ENCODE measurements at places on chromosomes 1 and 21.

DNA sequence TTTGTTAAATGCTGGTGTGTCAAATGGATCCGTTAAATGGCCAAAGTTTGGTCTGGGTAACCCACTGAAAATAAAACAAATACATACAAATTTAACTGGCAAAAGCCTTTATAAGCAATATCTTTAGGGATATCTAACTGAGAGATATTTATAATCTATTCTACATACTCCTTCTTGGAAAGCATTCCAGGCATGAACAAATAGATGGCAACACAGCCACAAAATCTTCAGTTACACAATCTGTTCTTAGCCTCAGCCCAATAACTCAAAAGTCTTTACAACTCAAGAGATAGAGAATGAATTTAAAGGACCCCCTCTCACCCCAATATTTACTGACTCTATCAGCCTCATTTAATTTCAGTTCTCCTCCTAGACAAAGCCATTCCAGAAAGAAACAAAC is 58.7 kb downstream of the NRDC start:
- no peak for DNase-seq

- DNase-seq, result no peak
Measured at GRCh38 chr1:209587789-209588188, 4.3 kb downstream of the CAMK1G start.

DNA sequence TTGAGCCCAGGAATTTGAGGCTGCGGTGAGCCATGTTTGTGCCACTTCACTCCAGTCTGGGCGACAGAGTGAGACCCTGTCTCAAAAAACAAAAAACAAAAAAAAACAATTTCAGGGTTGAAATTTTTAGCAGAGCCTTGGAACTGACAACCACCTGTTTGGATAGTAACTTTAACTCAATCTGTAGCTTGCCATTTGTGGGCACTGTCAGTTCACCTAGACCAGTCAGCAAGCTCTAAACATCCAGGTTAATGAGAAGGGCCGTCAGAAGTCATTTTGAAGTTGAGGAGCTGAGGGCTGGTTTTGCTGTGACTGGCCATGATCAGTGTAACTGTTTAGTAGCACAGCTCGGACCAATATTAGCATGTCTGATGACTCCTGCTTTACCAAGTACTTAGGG is 8.4 kb downstream of the TRAPPC10 start:
- DNase-seq, result no peak

DNA sequence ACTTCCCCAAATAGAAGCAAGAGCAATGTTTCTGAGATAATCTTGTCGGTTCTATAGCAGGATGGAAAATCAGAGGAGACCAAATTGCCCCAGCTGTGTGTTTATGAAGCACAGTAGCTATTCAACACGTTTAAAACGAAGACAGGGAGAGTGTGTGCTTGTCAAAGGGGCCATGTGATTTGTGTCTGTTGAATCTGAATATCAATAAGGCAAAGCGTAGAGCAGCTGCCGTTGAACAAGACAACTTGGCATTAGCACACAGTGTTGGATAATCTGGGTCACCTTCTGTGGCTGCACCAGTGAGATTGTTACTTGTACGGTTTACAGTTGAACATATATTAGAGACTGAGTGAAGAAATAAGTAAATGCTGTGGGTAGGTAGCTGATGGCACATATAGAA is 1.0 kb downstream of the CRB1 start:
- DNase-seq, result no peak

DNA sequence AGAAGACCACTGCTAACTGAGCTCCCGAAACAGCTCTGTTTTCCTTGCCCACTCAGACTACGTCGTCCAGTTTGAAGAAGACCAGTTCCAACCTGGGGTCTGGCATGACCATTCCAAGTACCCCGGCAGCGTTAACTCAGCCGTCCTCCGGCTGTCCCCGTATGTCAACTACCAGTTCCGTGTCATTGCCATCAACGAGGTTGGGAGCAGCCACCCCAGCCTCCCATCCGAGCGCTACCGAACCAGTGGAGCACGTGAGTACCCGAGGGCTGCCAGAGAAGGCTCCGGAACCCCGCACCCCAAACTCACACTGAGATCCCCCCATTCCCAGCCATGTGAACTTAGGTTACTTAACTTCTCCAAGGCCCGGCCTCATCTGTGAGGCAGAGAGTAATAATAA is 63.7 kb upstream of the CNTN2 start:
- no peak for DNase-seq

GRCh38 chr1:42081475-42081874 is 71.7 kb upstream of the GUCA2B start:
- DNase-seq, result peak; percentile 53

GRCh38 chr1:28144203-28145135 is 32.0 kb downstream of the PTAFR start:
- DNase-seq, result peak; percentile 20

GRCh38 chr1:54624466-54625464 is 1.4 kb upstream of the FAM151A start:
- no peak for DNase-seq

- DNase-seq, result no peak
Measured at GRCh38 chr1:57959531-57960241, 535.8 kb upstream of the DAB1 start.

DNA sequence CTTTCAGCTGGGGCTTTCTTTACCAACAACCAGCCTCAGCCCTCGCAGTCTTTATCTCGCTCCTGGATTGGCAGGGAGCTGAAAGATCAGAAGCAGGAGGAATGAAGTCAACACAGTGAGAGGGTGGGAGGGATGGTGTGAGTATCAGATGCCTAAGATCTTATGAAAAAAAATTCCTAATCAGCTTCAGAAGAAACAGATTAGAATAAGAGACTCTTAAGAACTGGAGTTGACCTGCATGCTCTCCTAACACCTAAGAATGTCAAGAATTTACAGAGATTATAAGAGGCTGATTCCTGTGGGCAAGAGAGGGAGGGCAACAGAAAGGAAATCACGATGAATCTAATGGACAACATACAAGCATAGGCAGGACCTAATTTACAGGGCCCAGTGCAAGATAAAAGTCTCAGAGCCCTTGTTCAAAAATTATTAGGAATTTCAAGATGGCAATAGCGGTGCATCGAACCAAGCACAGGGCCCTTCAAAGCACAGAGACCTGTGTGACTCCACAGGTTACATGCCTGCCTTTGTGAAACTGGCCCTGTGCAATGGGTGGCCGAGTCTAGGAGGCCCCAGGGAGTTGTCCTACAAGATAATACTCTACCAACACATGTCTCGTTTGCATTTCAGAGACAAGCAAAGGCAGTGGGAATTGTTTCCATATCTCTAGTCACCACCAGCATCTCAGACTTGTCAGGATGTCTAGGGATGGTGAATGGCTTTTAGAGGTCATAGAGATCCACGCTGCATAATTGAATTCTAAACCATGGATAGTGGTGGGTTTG is 65.3 kb upstream of the PPP2R5A start:
- DNase-seq, result no peak

GRCh38 chr1:172733815-172734214 is 74.9 kb downstream of the FASLG start:
- DNase-seq, result no peak

DNA sequence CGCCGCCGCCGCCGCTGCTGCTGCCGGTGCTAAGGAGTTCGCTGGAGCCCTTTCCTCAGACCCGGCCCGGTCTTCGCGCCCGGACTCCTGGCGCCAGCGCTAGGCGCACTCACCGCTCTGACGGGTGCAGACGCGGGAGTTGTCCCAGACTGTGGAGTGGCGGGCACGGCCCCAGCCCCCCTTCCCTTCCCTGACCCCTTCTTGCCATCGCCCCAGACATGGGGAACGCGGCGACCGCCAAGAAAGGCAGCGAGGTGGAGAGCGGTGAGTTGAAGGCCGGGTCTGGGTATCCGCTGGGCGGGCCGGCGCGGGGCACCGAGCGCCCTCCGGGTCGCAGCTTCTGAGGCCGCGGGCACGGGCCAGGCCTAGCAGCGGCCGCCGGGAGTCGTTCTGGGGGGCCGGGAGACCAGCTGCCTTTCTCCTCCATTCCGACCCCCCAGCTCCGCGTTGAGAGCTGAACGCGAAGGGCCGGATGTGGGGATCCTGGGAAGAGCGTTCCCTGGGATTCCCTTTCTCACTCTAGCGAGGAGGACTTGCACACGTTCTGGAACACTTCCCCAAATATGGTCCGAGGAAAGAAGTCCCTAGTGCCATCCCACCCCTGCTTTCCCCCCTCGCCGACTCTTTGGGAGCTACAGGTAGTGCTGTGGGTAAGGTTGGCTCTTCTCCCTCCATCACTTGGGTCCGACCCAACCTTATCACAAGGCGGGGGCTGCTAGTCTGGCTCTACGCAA is 65.8 kb upstream of the PRKACB start:
- no peak for DNase-seq

- DNase-seq, result no peak
Measured at GRCh38 chr1:231923491-231924041, 297.0 kb downstream of the DISC1 start.

DNA sequence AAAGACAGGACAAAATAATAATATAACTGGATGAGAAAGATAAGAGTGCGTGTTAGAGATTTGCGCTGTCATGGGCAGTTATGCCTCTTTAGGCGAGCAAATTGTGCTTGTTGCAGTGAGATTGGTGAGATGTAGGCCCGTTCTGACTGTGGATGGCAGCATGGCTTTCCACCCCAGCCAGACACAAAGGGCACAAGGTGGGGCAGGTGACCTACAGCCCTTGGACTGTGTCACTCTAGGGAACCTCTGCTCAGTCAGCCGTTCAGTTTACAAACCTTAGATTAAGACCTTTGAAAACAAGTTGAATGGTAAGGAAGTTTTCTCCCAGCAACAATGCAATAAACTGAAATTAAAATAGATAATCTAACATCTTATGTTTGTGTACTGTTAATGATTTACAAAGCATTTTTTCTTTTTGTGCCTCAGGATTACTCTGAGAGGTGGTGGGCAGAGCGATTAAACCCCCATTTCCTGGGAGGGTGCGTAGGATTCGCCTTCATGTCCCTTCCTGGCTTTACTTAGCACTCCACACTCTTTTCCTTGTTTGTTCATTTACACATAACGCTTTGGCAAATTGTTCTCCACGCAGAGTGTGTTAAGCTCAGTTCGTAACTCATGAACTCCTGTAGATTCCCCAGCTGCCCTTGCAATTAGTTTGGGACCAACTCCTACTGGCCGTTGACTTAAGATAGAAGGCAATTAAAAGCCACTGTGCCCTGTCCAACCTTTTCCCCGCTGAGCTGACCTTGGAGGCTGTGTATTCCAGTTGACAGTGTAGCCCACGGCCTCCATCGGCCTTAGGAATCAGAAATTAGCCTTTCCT is 58.1 kb upstream of the IGSF5 start:
- no peak for DNase-seq

GRCh38 chr1:198607714-198608113 is 31.1 kb upstream of the PTPRC start:
- no peak for DNase-seq

GRCh38 chr1:5887349-5887970 is 104.8 kb downstream of the NPHP4 start:
- no peak for DNase-seq

DNA sequence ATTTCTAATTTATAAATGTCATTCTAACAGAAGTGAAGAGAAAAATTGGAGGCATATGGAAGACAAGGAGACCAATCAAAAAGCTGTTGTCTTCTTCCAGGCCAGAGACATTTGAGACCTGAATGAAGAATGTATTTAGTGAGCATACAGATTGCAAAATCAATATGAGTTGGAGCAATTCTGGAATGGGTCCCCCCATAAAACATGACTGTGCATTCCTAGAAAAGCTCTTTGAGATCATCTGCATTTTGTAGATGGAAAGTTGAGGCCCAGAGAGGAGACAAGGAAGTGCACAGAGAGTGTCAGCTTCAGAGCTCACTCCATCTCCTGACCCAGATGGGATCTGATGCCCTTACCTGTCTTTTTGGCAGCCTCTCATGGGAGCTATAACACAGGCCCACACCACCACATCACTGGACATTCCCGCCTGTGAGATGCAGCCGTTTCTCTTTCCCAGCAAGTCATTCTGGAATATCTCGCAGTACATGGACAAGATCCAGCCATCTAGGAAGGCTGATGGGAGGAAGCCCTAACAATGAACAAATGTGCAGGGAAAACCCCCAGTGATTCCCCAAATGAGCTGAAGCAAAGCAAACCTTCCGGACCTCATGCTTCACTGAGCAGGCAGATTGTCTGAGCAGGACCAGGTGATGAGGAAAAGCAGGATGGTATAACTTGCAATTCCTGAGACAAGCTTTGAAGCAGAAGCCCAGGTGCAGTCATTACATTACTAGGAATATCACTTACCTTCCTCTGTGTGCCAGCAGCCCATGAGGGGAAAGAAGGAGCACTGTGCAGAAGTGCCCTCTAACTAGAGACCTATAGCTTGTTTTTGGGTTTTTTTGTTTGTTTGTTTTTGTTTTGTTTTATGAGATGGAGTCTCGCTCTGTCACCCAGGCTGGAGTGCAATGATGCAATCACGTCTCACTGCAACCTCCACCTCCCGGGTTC is 445.6 kb downstream of the PLPP3 start:
- DNase-seq, result no peak

- DNase-seq, result peak; percentile 82
Measured at GRCh38 chr1:91499904-91500755, 521 bp upstream of the CDC7 start.

- no peak for DNase-seq
Measured at GRCh38 chr1:203424861-203425662, 50.5 kb upstream of the PRELP start.

DNA sequence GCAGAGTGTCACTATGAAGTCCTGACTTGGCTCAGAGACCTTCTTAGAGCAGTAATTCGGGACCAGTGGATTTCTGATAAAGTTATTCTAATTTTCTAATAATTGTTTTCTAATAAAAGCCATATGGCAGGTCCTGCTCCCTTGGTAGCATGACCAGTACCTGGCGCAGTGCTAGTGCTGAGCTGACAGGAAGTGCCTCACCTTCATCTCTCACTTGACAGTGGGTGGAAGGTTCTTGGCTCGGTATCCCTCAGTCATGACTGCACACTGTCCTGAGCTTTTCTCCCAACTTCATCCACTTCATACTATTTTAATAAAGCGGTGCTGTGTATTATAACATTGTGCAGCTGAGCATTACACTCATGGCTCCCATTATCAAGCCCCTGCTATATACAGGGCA is 14.1 kb downstream of the VANGL1 start:
- DNase-seq, result no peak

DNA sequence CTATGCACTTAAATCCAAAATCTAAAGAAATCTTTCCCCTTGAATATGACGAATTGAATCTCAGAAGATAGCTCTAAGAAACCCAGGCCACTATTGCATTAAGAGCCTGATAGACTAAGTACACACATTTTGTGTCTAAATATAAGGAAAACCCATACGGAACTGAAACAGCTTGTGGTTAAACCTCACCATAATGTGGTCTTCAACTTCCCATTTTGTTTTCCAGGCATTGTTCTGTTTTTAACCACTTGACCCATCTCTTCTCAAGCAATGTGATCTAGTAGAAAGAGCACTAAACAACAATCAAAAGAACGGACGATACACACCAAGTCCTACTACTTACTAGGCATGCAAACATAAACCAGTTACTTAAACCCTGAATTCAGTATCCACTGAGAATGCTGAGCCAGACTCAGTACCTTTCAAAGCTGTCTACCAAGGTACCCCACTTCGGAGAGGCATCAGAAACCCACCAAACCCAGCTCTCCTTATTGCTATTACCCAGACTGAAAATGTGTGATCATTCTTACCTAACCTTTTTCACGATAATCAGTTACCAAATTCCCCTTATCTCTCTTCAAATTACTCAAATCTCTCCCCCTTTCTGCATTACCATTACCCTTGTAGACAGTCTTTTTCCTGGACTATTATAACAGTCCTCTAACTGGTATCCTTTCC is 12.8 kb downstream of the OTUD7B start:
- no peak for DNase-seq

- DNase-seq, result no peak
Measured at GRCh38 chr1:18147672-18148071, 40.1 kb downstream of the IGSF21 start.

- peak; percentile 49 for DNase-seq
Measured at GRCh38 chr1:202599669-202600431, 110.4 kb downstream of the SYT2 start.

Data from HepG2 (cell line).